ENCODE measurements at places on chromosomes 13 and 19.

- DNase-seq: peak; percentile 78
These were observed 129.7 kb downstream of the SLC7A1 start for GRCh38 chr13:29465741-29466293.

- no peak for DNase-seq
These were observed 1342.5 kb upstream of the SLC10A2 start for GRCh38 chr13:104408733-104409132.

GRCh38 chr13:37270226-37271001 is 164.9 kb upstream of the CSNK1A1L start:
- no peak for DNase-seq

DNA sequence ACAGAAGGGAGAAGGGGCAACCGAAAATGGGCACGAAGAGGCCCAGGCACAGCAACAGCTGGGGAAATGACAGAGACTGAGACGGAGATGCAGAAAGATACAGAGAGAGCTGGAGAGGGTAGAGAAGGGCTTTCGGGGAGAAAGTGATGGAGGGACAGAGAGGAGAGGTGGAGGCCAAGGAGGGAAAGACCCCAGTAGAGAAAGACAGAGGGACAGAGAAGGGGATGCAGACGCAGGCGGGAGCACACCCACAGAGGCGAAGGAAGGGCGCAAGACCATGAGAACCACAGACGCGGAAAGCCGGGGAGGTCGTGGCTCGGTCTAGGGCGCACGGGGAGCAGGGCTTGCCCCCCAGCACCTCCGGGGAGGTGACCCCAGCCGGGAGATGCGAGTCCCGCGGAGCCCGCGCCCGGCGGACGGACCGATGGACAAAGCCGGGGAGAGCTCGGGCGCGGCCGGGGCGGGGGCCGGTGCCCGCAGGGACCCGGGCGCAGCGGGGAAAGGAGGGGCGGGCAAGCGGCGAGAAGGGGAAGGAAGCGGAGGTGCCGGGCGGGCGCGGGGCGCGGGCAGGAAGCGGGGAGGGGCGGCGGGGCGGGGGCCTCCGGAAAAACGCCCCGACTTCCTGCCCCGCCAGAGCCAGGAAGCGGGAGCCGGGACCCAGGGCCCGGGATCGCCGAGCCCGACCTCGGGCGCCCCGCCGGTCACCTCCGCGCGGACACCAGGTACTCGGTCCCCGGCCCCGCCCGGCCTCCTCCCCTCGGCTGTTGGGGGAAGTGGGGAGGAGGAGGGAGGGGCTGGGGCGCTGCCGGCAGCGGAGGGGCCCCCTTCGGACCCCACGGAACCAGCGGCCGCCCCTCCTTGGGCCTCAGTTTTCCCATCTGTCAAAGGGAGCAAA is at the start of gene ARHGEF1:
Gene ARHGEF1, plus strand, starts transcription at position 617 of the 895 bp plus-strand sequence. CDS start 4,899 bp downstream, outside the sequence.
- no peak for DNase-seq

GRCh38 chr13:111460548-111461444 is 140.4 kb downstream of the TEX29 start:
- DNase-seq: no peak

DNA sequence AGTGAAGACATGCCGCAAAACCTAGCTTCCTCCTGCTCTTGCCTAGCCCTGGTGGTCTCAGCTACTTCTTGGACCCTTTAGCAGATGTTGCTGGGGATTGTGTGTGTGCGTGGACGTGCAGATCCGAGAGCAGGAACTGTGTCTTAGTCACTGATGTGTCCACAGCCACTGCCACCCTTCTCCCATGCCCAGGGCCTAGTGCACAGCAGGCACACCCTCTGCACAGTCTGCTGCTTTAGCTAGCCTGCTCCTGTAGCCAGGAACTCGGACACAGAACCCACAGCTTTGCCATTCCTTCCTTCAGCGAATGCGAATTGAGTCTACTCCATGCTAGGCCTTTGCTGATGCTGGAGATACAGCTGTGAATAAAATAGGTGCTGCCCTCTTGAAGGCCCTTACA is 2.3 kb downstream of the CLPTM1 start:
- DNase-seq: no peak

- no peak for DNase-seq
These were observed 347.6 kb downstream of the OXGR1 start for GRCh38 chr13:96646515-96647211.

DNA sequence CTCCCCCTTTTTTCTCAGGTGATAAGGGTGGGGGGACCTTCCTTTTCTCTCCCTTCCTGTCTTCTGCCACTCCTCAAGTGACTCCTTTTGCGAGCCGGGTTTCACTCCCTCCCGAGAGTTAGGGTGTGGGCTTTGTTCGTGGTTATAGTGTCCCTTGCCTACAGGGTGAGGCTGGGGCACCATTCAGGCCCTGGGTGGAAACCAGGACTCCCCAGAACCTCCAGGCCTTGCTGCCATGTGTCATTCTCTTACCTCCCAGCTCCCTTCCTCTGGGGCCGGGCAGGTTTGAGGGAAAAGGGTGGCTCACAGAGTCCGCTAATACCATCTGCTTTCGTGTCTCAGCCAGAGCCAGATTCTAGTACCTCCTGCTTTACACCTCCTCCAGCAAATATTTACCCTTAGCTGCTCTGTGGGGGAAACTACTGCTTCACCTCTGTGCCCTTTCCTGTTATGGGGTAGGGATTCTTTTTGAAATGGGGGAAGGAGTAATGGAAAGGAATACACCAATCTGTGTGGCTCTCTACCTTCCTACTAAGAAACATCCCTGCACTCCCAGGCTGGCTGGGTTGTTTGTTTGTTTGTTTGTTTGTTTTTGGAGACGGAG is 2.8 kb downstream of the ACTN4 start:
- no peak for DNase-seq

DNA sequence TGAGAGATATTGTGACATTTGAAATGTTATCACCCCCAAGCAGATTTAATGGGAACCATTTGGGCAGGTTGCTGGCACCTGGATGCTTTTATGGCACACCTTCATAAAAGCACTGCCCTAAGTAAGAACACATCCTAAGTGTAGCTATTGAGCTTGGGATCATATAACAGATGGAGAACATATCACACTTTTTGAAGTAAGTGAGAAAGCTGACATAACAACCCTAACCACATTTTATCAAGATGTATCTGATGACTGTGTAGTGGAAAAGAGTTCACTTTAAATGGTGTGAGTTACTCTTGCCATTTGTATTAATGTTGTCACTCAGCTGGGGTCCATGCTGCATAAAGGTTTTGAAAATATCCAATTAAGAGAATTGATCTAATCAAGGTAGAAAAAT is 287.9 kb downstream of the DCLK1 start:
- no peak for DNase-seq

DNA sequence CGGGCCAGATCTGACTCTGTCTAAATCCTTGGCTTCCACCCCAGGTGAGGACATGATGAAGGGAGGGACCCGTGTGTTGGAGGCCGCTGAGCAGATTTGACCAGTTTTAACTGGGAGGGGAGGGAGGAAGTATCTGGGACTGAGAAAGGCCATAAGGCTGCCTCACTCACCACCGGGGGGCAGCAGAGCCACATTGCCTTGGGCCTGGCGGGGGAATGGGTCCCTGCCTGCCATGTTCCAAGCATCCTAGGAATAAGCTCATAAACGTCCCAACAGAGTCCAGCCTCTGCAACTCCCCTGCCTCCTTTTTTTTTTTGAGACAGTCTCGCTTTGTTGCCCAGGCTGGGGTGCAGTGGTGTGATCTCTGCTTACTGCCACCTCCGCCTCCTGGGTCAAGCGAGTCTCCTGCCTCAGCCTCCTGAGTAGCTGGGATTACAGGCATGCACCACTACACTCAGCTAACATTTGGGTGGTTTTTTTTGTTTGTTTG is 15.5 kb downstream of the MAST3 start:
- peak; percentile 95 for DNase-seq

DNA sequence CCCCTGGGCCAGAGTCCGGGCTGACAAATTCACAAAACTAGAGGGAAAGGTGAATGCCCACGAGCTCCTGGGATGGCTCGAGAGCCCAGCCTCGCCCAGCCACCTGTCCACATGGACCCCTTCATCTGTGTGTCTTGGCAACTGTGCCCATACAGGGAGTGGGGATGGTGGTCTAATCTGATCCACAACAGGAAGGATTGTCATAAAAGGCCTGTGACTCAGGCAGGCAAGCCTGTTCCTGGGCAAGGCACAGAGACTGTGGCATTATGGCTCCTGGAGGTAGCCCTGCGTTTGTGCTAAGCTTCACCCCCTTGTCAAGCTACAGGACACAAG is 20.0 kb downstream of the CAPS start:
- no peak for DNase-seq

DNA sequence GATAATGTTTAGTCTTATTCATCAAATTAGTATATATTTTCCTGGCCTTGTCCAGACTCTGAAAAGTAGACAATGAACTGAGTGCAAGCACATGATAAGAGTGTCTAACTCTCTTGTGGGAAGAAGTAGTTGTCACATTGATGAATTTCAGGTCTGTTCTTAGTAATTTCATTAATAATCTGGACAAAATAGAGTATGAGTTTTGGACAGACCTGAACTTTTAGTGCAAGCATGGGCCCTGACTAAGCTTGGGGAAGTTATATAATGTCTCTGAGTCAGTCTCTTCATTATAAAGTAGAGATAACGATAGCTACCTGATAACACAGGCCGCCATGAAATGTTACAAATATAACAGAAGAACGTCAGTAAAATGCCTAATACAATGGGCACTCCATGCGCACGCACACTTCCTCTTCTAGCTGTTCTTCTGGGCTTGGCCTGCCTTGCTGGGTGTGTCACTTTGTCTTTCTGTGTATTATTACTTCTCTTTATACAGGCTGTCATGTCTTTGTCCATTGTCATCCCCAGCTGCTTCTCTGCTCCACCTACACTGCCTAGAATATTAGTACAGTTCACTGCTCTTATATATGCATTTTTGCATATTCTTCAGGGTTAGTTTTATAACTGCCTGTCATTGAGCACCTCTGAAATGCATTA is 129.1 kb upstream of the HTR2A start:
- DNase-seq: no peak

DNA sequence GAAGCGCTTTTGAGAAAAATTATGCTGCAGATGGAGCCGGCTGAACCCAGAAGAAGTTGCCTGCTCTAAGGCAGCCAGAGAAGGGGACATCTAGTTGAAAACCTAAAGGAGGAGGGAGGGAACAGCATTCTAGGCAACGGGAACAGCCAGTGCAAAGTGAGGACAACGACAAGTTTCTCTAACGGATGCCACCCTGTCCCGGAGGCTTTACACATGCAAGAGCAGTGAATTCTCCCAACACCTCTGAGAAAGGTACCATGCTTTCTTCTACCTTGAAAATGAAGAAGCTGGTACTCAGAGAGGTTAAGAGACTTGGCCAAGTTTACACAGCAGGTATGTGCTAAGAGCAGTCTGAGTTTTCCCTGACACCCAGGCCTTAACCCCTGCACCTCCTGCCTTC is 5.9 kb downstream of the IFNL3 start:
- DNase-seq: no peak

GRCh38 chr13:50310734-50311133 is 295.5 kb downstream of the KCNRG start:
- DNase-seq: no peak

GRCh38 chr19:5903056-5903623 is 450 bp downstream of the NDUFA11 start:
- no peak for DNase-seq

GRCh38 chr13:40442231-40442630 is 224.2 kb downstream of the FOXO1 start:
- DNase-seq: no peak

- DNase-seq: no peak
These were observed 42.7 kb downstream of the ARHGAP35 start for GRCh38 chr19:46903458-46903857.

- DNase-seq: no peak
These were observed 4.2 kb upstream of the GIPR start for GRCh38 chr19:45663800-45664199.

DNA sequence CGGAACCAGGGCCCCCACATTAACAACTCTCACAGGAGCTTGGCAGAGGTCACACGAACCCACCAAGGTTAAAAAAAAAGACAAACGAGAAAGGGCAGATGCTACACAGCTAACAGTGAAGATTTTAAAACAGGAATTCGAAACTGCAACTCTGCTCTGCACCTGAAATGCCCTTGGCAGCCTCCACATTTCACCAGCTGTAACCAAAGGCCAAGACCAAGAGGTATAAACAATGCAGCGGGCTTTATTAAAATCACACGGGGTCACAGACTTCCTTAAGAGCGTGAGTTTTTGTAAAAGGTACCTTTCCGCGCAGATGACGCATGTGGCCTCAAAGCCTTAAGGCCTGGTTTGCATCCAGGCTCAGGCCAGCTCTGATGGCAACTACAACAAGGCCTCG is 88.2 kb downstream of the STK24 start:
- DNase-seq: no peak

- DNase-seq: no peak
These were observed 13.7 kb downstream of the PPFIA3 start for GRCh38 chr19:49132974-49133609.

DNA sequence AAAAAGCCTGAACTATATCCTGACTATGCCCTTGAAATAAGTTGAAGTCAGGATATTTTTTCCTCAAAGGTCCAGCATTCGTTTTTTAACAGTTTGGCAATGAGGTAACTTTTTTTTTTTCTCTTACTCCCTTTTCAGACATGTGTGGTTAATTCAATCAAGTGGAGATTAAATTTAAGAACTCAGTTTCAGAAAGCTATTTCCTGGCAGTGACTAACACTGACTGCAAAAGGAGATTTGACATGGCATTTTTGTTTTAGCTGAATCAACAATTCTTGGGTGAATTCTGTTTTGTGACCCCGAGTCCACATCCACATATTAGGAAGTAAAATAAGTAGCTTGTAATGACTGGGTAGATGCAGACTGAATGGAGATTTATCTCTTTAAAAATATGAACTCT is 716.4 kb downstream of the PCDH9 start:
- no peak for DNase-seq

DNA sequence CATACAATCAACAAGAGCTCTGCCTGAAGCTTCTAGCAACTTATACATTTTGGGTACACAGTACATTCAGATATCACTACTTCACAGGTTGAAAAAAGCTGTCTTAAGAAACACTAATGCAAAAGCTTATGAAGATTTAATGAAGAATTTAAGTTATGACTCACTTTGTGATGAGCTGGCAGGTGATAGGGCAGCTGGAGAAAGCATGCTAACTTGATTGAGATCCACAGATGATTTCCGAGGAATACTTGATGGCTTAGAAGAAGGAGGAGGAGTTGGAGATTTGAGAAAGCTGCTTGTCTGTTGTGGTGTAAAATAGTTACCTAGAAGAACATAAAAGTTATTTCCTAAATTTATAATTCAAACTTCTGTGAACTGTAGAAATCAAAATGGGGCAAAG is 23.3 kb downstream of the EXOSC8 start:
- DNase-seq: no peak

DNA sequence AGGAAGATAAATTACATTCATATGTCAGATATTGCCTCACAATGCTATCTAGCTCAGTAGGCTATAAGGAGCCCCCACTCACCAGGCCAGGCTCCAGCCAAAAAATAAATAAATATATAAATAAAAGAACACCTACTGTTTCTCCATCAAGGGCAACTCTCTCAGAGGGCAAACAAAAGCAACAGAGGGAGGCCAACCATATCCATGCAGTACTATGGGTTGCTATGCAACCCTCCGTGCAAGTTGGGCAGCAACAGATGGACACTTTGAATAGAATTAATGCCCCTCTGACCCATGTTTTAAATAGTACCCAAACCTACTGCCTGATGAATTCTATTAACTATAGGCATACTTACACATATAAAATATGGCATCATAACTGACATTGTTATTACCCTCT is 279.8 kb upstream of the EDNRB start:
- no peak for DNase-seq
